ENCODE measurements at places on chromosomes 13 and 19. TPM values are rescaled to one million over a fixed set of nuclear protein-coding genes. Genes with fewer than 3 reads are reported as not detected.
A peak's percentile ranks its signal among the peaks of the same experiment; 100 is the strongest.

The C19orf67 gene
- 1.8 TPM for polyA plus RNA-seq

The ODAD3 gene
- polyA plus RNA-seq: 1.5 TPM

The CACNA1A gene
- 0.03 TPM for polyA plus RNA-seq

DNA sequence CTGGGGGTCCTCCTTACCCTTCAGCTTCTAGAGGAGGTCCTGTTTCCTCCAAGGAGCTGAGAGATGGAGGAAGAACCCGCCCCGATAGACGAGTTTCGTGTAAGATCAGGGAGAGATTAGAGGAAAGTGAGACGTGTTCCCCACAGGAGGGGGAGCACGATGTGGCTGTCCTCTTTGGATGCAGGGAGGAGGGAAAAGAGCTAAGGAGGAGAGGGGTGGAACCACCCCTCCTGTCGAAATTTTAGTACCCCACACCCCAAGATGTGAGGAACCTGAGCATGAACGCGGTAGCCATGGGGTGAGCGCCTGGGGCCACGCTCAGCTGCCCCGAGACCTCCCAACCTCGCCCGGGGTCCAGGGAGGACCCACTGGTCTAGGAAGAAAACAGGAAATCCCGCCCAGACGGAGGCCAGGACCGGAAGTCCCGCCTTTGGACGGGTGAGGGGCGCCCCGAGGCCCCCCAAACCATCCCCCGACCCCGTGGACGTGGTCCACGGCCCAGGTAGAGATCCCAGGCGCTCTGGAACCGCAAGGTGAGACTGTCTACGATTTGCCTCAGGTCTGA is 1.2 kb downstream of the AKT1S1 start:
- H3K27ac ChIP-seq: peak overlapping the region; percentile 99
- peaks cover 9% of the 10 kb centered on the region for H3K4me1 ChIP-seq
- peak overlapping the region; percentile 84 for H3K4me3 ChIP-seq
- H3K36me3 ChIP-seq: peaks cover 50% of the 10 kb centered on the region
- H3K27me3 ChIP-seq: no peaks in the 10 kb centered on the region

GRCh38 chr13:57629821-57630235 is 1.7 kb upstream of the PCDH17 start:
- DNase-seq: peak; percentile 16
- H3K4me3 ChIP-seq: no peak overlapping the region
- no peak overlapping the region for H3K27ac ChIP-seq
- H3K36me3 ChIP-seq: no peaks in the 10 kb centered on the region

DNA sequence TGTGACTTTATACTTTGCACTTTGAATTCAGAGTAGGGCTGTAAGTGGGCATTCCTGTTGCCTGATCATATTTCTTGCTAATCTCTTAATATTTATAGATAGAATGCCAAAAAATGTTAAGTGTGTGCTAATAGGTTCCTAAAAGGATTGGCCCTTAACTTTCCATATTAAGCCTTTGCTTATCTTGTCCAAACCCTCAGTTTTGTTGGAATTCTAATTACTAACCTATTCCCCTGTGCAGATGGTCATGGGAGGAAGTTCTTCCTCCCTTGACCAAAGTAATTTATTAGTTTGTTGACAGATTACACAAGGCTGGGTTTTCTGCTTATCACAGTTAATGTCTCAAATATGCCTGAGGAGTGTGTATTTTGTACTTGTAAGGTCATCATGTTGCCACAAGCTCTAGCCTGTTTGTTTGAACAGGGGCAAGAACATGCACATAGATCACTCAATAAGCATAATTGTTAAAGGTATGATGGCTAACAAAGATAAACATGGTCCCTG is 541.1 kb upstream of the SPRY2 start:
- H3K4me3 ChIP-seq: no peak overlapping the region
- no peak overlapping the region for H3K27ac ChIP-seq
- H3K27me3 ChIP-seq: no peaks in the 10 kb centered on the region
- no peaks in the 10 kb centered on the region for H3K36me3 ChIP-seq

DNA sequence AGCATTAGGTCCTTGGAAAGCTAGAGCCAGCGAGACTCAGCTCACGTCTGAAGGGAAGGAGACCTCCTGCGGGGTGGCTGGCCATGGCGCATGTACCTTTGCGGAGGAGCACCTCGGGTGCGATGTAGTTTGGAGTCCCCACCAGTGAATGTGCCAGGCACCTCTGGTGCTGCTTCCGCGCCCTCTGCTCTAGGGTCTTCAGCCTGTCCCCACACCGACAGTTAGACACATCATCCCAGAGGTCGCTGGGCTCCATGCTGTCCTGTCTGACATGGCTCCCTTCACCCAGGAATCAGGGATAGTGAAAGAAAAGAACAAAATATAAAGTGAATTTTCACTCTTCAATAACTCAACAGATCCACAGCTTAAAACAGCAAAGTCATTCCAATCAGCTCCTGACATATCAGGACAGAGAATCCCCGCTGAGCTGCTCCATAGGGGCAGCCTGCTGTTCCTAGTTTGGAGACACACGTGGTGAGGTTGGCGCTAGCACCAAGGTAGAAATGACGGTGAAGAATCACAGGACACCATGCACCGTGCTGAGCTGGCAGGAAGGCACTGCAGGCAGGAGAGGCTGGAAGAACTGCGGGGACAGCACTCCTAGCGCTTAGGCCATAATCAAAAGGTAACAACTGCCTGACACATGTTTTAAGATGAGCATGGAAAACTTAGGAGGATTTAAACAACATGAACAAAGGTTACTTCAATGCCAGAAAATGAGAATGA is 79.0 kb upstream of the XPO4 start:
- H3K27ac ChIP-seq: no peak overlapping the region
- H3K36me3 ChIP-seq: no peaks in the 10 kb centered on the region
- DNase-seq: no peak
- H3K27me3 ChIP-seq: no peaks in the 10 kb centered on the region
- H3K4me1 ChIP-seq: no peaks in the 10 kb centered on the region

- H3K4me1 ChIP-seq: peaks cover 5% of the 10 kb centered on the region
- no peak overlapping the region for H3K4me3 ChIP-seq
- H3K27ac ChIP-seq: no peak overlapping the region
- H3K27me3 ChIP-seq: no peaks in the 10 kb centered on the region
- DNase-seq: peak; percentile 74
These were observed 21.4 kb downstream of the LCP1 start for GRCh38 chr13:46160471-46161066.

DNA sequence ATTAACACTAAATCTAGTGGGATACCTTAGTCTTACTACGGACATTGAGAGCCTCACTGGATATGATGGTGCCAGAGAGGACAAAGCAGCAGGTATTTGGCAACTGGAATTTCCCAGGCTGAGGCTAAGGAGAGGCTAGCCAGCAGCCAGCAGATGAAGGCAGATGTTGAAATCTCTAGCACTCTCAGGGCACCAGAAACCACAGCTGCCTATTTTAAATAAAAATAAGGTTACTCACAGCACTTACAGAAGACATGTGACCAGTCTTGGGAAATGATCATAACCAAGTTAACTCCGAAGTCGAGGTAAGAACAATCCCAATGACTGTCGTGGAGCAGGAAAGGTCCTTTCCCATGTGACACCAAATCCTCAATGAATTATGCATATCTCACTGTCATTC is 1726.0 kb downstream of the EFNB2 start:
- H3K36me3 ChIP-seq: no peaks in the 10 kb centered on the region
- H3K4me1 ChIP-seq: no peaks in the 10 kb centered on the region
- no peak overlapping the region for H3K4me3 ChIP-seq
- DNase-seq: no peak
- no peak overlapping the region for H3K27ac ChIP-seq
- H3K27me3 ChIP-seq: no peaks in the 10 kb centered on the region

DNA sequence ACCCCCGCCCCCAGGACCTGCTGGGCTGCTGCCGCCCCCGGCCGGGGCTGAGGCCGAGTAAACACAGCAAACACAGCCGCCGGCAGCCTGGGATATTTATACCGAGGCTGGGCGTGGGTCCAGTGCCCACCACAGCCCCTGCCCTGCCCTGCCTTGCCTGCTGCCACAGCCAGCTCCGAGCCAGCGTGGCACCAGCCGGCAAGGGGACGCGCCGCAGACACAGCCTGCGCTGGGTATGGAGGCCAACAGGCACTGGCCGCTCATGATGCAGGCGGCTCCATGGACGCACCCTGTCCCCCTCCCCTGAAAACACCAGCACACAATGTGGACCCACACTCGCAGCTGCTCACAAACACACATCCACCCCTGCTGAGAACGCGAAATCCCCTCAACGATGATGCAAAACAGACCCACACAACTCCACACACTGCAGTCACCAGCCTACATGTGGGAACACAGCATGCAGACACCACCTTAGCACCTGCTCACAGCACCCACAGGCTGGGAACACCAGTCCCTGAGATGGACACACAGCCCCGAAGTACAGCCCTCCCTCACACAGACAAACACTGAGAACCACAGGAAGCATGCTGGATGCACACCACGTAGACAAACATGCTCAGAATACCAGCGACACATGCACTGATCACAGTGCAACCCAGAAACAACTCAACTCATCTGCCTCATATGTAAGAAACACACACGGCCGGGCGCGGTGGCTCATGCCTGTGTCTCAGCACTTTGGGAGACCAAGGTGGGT is 16.2 kb downstream of the CCDC97 start:
- no peaks in the 10 kb centered on the region for H3K27me3 ChIP-seq
- no peak overlapping the region for H3K4me3 ChIP-seq
- peaks cover 73% of the 10 kb centered on the region for H3K36me3 ChIP-seq
- no peak for DNase-seq

GRCh38 chr13:102128216-102128810 is 273.5 kb downstream of the FGF14 start:
- no peak overlapping the region for H3K4me3 ChIP-seq
- H3K36me3 ChIP-seq: no peaks in the 10 kb centered on the region
- H3K27me3 ChIP-seq: no peaks in the 10 kb centered on the region
- no peaks in the 10 kb centered on the region for H3K4me1 ChIP-seq

DNA sequence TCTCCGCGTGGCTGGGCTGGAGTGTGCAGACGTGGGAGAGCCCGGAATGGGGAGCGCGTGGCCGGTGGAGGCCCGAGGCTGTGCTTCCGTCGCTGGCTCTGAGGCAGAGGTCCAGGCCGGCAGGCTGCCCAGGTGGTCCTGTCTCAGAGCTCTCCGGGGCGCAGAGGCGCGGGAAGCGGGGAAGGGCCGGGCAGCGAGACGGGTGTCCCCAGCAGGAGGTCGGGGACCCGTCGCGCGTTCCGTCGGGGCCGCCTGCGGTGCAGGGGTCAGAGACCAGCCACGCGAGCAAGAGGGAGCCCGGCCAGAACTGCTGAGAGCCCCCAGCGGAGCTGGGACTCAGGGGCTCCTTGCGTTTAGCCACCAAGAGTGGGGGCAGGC is 1.3 kb upstream of the C1QTNF9 start:
- no peak for DNase-seq
- H3K27ac ChIP-seq: no peak overlapping the region
- no peak overlapping the region for H3K4me3 ChIP-seq
- H3K4me1 ChIP-seq: no peaks in the 10 kb centered on the region
- peaks cover 16% of the 10 kb centered on the region for H3K27me3 ChIP-seq

- H3K4me1 ChIP-seq: peaks cover 8% of the 10 kb centered on the region
- no peaks in the 10 kb centered on the region for H3K36me3 ChIP-seq
- DNase-seq: peak; percentile 68
- peak overlapping the region; percentile 52 for H3K4me3 ChIP-seq
These were observed 25.4 kb upstream of the SEMA6B start for GRCh38 chr19:4584670-4585460.

DNA sequence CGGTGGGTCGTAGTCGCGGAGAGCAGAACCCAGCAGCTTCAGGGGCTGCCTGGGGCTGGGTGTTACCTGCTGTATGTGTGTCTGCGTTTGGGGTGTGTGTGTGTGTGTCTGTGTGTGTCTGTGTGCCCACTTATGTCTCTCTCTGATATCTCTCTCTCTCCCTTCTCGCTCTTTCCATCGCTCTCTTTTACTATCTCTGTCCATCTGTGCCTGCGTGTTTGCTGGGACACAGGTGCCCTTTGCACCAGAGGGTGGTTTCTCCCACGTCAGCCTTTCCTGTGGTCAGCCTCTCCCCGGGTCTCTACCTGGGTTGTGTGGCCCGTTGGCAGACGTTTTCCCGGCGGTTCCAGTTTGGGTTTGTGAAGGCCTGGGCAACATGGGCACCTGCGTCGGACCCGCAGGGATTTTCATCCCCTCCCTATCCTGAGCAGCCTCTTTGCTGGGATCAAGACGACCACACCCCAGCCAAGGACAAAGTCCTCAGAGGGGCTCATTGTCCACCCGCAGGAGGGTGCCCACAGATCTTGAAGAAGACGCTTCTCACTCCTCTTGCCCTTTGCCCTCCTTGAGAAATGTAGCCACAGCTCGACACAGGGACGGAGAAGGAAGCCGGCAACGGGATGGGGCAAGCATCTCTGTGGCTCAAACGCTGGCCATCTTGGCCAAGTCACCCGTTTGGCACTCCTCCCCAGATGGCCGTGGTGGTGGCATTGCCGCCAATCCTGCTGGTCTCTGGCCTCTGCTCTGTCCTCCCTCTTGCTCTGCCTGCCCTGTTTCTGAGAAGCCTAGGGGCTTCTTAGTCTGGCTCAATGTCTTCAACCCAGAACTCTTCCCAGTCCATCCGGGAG is 43.3 kb downstream of the ZNF146 start:
- H3K36me3 ChIP-seq: no peaks in the 10 kb centered on the region
- H3K4me1 ChIP-seq: no peaks in the 10 kb centered on the region
- H3K27me3 ChIP-seq: peaks cover 37% of the 10 kb centered on the region
- H3K27ac ChIP-seq: no peak overlapping the region

- no peak overlapping the region for H3K4me3 ChIP-seq
- H3K27ac ChIP-seq: no peak overlapping the region
- peaks cover 6% of the 10 kb centered on the region for H3K36me3 ChIP-seq
- H3K27me3 ChIP-seq: no peaks in the 10 kb centered on the region
- no peak for DNase-seq
These were observed 8.7 kb downstream of the CCDC169 start for GRCh38 chr13:36288794-36289391.

All from K562 (cell line).